ENCODE measurements at places on chromosomes 16 and 17.

DNA sequence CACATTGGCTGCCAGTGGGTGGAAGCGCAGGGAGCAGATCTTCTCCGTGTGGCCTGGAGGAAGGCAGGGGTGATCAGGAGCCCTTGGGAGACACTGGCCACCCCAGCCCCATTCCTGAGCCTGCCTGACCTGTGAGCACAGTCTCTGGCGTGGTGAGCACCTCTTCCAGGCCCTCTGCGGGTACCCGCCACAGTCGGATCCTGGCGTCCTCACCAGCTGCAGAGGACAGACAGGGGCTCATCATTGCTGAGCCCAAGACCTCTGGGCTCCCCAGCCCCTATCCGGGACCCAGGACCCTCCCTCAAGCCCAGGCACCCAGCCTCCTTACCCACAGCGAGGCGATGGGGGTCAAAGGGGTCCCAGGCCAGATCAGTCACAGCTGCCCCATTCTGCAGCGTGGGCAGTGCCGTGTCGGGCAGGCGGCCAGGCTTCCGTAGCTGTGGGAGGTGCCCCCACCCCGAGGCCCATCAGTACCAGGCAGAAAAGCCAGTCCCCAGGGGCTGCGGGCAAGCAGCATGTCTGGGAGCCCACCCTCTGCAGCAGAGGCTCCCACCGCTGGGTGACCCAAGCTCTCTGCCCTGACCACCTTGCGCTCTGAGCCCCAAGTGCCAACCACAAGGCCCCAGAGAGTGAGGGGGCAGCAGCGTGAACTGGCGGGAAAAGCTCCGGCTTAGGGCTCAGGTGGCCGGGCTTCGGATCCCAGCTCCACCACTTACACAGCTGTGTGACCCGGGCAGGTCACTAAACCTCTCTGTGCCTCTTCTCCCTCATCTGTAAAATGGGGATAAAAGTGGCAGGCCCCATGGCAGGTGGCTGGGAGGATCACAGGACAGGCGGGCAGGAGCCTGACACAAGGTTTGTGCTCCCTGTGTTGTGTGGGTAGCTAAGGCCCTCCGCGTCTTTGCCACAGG, 10.2 kb upstream of the PAM16 start:
- no peak for DNase-seq

DNA sequence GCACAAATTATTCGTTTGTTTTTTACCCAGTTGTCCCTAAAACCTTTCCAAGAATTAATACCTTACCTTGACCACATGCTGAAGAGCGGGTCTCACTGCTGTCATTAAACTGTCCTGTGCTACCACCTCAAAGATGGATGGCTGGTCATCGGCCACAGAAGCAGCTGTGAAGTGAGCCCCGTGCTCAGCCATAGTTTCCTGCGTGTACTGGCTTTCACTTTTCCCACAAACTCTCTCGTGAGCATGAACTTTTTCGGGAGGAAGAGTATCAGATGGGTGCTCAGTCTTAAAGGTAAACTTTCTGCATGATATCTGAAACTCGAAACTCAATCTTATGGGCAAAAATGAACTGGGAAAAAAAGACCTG, 558 bp downstream of the PEX12 start:
- no peak for DNase-seq

- no peak for DNase-seq
Measured at GRCh38 chr16:19393226-19394111, 24.2 kb upstream of the TMC5 start.

- DNase-seq, result no peak
Measured at GRCh38 chr17:72662827-72663190, 429.7 kb downstream of the SLC39A11 start.

DNA sequence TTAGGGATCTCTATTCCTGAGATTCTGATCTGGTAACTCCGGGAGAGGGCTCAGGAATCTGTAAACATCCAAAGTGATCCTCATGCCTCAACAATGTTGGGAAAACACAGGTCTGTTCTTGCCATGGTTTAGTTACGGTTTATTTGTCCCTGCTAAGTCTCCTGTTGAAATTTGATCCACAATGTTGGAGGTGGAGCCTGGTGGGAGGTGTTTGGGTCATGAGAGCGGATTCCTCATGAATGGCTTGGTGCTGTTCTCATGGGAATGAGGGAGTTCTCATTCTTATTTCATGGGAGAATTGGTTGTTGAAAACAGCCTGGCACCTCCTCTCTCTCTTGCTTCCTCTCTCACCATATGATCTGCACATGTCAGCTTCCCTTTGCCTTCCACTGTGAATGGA, 608.6 kb upstream of the GOT2 start:
- DNase-seq, result no peak

- no peak for DNase-seq
Measured at GRCh38 chr17:68581863-68582645, 19.1 kb downstream of the FAM20A start.

DNA sequence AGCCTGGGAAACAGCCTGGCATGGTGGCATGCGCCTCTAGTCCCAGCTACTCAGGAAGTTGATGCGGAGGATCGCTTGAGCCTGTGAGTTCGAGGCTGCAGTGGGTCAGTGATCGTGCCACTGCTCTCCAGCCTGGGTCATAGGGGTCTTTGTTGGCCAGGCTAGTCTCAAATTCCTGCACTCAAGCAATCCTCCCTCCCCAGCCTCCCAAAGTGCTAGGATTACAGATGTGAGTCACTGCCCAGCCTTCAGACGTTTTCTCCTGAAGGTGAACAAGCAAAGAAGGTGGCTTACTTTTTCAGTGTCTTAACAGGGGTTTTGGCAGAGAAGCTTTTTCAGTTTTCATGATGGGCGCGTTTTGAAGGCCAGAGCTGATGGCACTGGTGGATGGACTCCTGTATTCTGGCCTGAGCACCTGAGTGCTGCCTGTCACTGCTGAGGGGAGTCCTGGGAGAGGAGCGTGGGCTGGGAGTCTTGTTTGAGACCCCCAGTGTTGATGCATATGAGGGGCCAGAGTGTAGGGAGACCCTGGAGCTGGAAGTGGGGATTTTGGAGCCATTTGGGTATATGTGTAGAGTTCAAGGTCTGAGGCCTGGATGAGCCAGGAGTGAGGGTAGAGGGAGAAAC, 41.4 kb downstream of the FOXK2 start:
- DNase-seq, result no peak
